CD4-positive, alpha-beta T cell treated with Interleukin-6 for 4 hours (primary cell): ENCODE measurements at places on chromosomes 4 and X.

GRCh38 chr4:45317276-45317675 lies 590.9 kb upstream of the GNPDA2 start:
- no peak for DNase-seq

DNA sequence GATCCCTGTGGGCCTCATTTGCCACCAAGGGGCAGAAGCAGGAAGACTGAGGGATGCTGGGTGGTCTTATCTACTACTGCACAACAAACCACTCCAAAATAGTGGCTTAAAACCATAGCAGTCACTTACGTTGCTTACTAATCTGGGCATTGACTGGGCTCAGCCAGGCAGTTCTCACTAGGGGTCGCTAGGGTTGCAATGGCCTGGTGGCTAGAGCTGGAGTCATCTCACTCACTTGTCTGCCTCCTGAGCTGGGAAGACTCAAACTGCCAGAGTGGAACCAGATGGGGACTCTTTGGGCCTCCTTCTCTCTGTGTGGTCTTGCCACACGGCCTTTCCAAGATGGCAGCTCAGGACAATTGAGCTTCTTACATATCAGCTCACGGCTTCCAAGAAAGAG lies 216.3 kb upstream of the BCOR start:
- DNase-seq = no peak

- no peak for DNase-seq
These were observed 59.8 kb downstream of the CPLX1 start for GRCh38 chr4:766152-766515.

DNA sequence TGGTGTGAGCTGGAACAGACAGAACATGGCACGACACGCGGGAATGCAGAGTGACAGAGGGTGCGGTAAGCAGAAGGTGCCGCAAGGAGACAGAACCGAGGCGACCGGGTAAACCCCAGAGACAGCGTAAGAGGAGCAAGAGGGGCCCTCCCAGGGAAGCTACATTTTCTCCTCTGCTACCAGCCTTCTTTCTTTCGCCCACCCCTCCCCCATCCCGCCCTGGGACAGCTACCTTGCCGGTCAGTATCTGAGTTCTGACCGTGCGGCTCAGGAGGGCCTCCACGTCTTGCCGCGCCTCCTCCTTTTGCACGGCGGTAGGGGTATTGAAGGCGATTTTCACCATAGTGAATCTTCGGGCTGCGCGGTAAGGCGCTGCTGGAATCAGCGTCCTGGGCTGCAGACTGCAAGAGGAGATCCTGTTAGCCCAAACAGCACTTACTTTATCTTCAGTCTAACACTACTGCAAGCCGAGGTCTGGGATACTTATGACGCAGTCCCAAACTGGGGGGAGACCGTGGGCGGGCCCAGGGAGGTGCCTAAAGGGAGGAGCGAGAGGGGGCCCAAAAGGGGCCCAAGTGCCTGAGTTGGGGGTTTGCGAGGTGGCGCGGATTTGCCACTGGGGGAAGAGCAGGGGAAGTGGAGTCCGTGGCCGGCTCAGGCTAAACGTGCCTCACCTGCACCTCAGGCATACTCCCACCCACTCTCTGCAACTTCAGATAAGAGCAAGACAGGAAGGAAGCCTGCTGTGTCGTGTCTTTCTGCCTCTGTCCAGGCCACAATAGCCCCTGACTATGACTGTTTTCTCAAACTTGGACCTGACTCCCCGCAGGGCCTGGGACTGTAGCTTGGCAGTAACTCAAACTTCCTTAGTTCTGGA lies at the start of gene ITM2A:
Gene ITM2A (minus strand): TSS at position 462 of the 877 bp plus-strand sequence. CDS start 119 bp downstream, at position 343.
- peak; percentile 70 for DNase-seq

DNA sequence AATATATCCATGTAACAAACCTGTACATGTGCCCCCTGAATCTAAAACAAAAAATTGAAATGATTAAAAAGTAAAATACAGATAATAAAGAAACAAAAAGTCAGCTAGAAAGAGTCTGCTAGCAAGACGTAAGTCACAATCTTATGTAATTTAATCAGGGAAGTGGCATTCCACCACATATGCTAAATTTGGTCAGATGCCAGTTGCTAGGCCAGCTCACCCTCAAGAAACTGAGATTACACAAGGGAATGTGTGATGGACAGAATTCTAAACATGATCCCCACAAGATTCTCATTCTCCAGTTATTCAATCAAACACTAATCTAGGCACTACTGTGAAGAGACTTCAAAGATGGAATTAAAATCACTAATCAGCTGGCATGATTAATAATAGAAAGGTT lies 689.3 kb downstream of the CENPC start:
- DNase-seq = no peak

GRCh38 chrX:68175562-68175961 lies 257.7 kb downstream of the OPHN1 start:
- DNase-seq = no peak
